ELR (cell line): ENCODE measurements at places on chromosomes 2 and 18.

GRCh38 chr2:44778671-44779476, 162.6 kb upstream of the SIX3 start:
- no peak for DNase-seq

DNA sequence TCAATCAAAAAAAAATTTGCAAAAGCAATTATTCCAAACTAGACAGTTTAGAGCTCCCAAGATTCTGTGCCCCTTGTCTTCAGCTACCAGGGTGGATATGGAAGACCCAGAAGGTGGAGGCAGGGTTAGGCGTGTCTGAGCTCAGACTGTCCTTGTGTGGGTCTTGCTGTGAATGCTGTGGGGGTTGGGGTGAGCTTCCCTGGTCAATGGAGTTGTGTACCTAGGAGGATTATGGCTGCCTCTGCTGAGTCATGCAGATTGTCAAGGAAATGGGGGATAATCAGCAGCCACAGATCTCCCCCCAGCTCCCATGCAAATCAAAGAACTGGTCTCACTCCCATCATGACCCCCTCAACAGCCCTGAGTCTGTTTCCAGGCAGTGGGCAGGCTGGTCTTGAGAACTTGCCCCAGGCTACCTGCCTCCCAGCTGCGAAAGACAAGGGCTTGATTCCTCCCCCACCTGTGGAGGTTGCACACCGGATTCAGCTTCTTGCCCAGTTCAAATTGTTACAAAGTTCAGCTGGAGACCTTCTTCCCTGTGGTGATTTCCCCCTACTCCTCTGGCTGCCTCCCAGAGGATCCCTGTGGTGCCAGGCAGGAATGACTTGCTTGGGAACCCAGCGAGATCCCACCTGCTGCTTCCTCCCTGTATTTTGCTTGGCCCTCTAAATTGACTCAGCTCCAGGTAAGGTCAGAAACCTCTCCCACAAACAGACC, 77.0 kb downstream of the RAD51AP2 start:
- no peak for DNase-seq

- peak; percentile 79 for DNase-seq
Observed at GRCh38 chr2:202113571-202114142, 40.6 kb downstream of the KIAA2012 start.

DNA sequence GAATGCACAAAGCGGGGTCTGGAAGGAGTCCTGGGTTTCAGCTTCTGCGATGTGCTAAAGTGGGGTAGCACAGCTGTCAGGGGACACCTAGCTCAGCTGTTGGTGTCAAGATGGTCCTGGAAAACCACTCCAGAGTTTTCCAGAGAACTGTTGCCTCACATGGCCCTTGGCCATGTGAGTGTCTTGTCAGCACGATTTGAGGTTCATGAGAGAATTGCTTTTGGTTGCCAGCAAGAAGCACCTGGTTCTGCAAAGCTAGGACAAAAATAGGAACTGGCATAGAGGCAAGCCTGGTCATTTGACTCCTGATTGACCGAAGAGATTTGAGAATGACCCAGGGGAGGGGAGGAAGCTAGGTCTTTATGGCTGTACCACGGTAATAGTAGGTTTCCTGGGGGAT, 50.4 kb upstream of the CTLA4 start:
- no peak for DNase-seq

GRCh38 chr18:55968550-55968949, 380.6 kb upstream of the TCF4 start:
- DNase-seq, result peak; percentile 51
